Left ventricle myocardium inferior (tissue), 1 donor: ENCODE measurements at places on chromosomes 16 and 17.
A peak's percentile ranks its signal among the peaks of the same experiment; 100 is the strongest.

- DNase-seq = no peak
- no peak overlapping the region for H3K4me3 ChIP-seq
- H3K27ac ChIP-seq = no peak overlapping the region
- no peaks in the 10 kb centered on the region for H3K4me1 ChIP-seq
Measured at GRCh38 chr16:2278956-2279800, 11.3 kb upstream of the RNPS1 start.

- no peaks in the 10 kb centered on the region for H3K4me1 ChIP-seq
- no peak overlapping the region for H3K4me3 ChIP-seq
- peaks cover 44% of the 10 kb centered on the region for H3K27me3 ChIP-seq
- H3K27ac ChIP-seq = no peak overlapping the region
- no peaks in the 10 kb centered on the region for H3K36me3 ChIP-seq
Measured at GRCh38 chr17:10286324-10286723, 86.5 kb downstream of the MYH13 start.

DNA sequence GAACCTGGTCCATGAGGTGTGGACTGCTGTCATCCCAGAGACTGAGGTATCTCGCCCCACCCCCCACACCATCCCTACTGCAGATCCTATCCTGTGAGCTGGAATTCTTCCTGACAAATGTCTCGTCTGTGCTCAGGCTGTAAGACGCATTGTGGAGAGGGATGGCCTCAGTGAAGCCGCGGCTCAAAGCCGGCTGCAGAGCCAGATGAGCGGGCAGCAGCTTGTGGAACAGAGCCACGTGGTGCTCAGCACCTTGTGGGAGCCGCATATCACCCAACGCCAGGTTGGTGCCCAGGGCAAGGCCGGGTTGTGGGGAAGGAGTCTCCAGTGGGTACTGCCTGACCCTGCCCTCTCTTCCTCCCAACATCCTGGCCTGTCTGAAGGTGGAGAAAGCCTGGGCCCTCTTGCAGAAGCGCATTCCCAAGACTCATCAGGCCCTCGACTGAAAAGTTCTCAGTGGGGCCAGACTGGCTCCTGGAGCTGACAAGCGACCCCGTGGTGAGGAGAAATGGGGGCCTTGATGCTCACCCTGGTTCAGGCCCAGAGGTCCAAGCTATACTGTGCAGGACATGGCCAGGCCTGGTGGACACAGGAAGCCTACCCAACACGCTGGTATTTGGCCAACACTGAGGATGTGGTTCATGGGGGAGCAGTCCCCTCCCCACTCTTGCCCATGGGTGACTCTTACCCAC, 1.2 kb upstream of the MLX start:
- no peak for DNase-seq
- H3K27ac ChIP-seq = peak overlapping the region; percentile 100
- H3K36me3 ChIP-seq = peaks cover 46% of the 10 kb centered on the region
- H3K27me3 ChIP-seq = no peaks in the 10 kb centered on the region
- H3K4me3 ChIP-seq = no peak overlapping the region
- H3K4me1 ChIP-seq = peaks cover 75% of the 10 kb centered on the region

GRCh38 chr17:31371511-31372097, 19.9 kb upstream of the RAB11FIP4 start:
- no peak overlapping the region for H3K27ac ChIP-seq
- H3K27me3 ChIP-seq = no peaks in the 10 kb centered on the region
- no peak overlapping the region for H3K4me3 ChIP-seq
- DNase-seq = no peak

DNA sequence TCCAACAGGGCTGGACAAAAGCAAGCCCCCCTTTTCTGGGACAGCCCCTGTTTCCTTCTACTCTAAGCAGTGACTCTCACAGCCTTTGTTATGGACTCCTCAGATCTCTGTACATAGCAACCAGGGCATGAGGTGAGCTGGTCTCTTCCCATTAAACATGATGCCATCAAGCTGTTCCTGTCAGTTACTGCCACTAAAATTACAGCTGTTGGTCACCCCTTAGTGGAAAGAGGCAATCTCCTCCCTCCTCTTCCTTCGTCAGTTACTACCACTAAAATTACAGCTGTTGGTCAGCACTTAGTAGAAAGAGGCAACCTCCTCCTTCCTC, 95.2 kb upstream of the SMIM36 start:
- H3K4me1 ChIP-seq = peaks cover 15% of the 10 kb centered on the region
- DNase-seq = no peak
- no peaks in the 10 kb centered on the region for H3K27me3 ChIP-seq
- no peak overlapping the region for H3K27ac ChIP-seq
- no peaks in the 10 kb centered on the region for H3K36me3 ChIP-seq
- H3K4me3 ChIP-seq = no peak overlapping the region

DNA sequence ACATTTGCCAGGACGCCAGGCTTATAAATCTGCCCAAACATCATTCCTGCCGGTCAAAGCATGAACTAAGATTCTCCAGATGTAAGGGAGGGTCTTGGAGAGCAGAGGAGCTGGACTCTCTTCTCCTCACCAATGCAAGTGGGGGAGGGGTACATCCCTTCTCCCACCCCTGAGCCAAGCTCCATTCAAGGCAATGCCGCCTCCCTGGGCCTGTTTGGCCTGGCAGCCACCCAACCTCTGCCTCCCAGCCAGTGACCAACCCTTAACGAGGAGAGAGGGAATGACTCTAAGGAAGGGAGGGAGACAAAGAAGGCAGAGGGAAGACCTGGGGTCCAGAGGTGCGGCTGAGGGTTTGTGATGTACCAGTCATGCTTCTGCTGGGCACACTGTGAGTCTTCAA, 13.8 kb downstream of the C17orf50 start:
- no peaks in the 10 kb centered on the region for H3K36me3 ChIP-seq
- no peak overlapping the region for H3K27ac ChIP-seq
- DNase-seq = no peak

GRCh38 chr17:56902348-56902747, 11.5 kb downstream of the TRIM25 start:
- no peak overlapping the region for H3K27ac ChIP-seq
- H3K27me3 ChIP-seq = no peaks in the 10 kb centered on the region
- H3K4me1 ChIP-seq = peaks cover 22% of the 10 kb centered on the region
